ENCODE measurements at places on chromosomes 12 and 14. TPM values are rescaled to one million over a fixed set of nuclear protein-coding genes. Genes with fewer than 3 reads are reported as not detected.

Gene IGFBP6
- 125 TPM for total RNA-seq

Gene LRRC74A
- not detected for total RNA-seq

Gene PPP2R3C
- total RNA-seq, result 12.3 TPM

Gene RPGRIP1
- total RNA-seq, result not detected

Gene SERPINA1
- total RNA-seq, result 30.3 TPM

Gene GALNT16
- 0.67 TPM for total RNA-seq

Gene SAMD4A
- total RNA-seq, result 48.8 TPM

Data from mammary epithelial cell (primary cell).